ENCODE measurements at places on chromosomes 5 and 9.
A peak's percentile ranks its signal among the peaks of the same experiment; 100 is the strongest.

- no peak for DNase-seq
Measured at GRCh38 chr5:122965111-122965510, 71.4 kb downstream of the PPIC start.

GRCh38 chr9:77099388-77099787, 77.9 kb upstream of the VPS13A start:
- DNase-seq: no peak

DNA sequence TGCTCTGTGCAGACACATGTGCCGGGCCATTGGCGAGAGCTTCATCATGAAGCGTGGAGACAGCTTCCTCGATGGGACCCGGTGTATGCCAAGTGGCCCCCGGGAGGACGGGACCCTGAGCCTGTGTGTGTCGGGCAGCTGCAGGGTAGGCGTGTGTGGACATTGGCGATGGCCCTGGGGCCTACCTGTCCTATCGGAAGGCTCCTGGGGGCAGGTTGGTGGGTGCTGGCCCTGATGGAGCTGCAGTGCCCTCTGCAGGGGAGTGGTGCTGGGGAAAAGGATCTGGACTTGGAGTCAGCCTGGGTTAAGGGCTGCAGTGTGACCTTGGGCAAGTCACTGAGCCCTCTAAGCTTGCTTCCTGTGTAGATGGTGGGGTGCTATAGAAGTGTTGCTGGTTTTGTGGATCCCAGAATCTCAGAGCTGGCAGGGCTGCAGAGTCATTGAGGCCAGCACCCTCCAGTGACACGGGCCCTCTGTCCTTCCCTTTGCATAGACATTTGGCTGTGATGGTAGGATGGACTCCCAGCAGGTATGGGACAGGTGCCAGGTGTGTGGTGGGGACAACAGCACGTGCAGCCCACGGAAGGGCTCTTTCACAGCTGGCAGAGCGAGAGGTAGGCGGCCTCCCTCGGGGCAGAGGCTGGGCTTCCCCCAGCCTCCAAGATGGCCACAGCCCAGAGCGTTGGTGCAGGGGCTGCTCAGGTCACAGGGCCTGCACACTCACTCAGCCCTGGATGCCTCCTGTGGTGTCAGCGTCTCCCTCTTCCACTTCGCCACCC, 15.8 kb downstream of the ADAMTS13 start:
- DNase-seq: no peak

DNA sequence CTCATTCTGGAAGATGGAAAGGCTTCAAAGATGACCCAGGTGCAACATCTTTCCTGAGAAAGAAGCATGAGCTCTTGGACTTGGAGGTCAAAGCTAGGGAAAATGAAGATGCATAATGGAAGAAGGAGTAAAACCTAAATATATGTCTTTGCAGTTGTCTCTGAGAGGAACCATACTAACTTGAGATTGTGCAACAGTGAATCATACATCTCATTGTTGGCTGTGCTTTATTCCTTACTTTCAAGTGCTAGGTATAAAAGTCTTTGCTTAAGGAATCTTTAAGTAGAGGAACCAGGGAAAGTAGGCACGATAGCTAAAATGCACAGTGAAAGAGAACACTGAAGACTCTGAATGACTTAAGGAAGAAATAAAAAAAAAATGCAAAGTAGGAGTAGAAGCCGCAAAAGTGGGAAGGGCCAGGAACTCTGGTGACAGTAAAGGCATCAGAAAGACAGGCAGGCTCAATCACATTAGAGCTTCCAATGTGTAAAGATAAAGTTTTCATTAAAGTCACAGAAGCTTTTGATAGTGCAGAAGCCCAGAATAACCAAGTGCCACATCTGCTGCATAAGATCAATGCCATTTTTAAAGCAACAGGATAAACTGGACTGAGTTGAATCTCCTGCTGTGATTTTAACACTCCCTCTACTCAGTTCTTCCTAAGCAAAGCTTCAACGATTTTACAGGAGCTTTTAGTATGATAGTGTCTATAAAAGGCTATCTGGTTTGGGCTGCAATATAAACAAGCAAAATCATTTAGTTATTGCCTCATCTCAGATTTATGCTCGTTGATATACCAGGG, 432.3 kb upstream of the EDIL3 start:
- DNase-seq: no peak

GRCh38 chr5:57532513-57533497, 50.2 kb upstream of the ACTBL2 start:
- DNase-seq: no peak

DNA sequence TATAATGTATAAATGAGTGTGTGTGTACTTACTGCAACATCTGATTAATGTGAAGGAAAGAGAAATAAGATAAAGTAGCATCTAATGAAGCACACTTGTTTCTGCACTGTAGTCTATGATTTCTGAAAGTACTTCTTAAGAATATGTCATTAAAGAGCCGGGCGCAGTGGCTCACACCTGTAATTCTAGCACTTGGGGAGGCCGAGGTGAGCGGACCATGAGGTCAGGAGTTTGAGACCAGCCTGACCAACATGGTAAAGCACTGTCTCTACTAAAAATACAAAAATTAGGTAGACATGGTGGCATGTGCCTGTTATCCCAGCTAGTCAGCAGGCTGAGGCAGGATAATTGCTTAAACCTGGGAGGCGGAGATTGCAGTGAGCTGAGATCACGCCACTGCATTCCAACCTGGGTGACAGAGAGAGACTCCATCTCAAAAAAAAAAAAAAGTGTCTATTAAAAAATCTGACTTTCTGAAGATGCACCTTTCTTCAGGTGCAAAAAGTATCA, 556.9 kb downstream of the PTPRD start:
- no peak for DNase-seq

DNA sequence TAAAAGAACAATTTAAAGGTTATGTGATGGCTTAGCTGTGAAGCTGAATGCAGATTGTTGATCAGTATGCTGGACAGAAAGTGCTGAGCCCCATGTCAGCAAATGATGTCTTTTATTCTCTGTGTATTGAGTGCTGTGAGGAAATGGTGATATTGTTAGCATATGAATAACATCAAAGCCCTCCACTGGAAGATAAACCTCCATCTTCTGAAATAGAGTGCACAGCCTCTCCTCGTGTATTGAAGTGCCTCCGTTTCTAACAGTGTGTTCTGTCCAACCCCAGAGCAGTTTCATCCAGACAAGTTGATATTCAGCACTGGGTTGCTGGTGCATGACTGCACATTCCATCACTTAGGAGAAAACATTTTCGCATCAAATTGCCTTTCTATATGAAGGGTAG, 242.9 kb downstream of the CSNK1G3 start:
- no peak for DNase-seq

DNA sequence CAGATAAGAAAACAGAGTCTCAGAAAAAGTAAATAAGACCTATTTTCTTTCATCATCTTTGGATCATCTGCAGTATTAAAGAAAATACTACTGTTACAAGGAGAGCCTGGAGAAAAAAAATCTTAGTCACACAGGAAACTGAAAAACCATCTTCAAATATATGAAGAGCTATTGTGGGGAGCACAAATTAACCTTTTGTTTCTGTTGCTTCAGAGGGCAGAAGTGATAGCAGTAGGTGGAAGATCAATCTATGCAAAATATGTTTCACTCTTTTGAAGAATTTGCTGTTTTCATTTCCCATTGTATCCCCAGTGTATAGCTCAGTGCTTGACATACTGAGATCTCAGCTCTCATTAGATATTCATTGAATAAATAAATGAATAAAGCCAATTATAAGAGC, 13.1 kb upstream of the CEMIP2 start:
- DNase-seq: peak; percentile 49

- DNase-seq: no peak
Measured at GRCh38 chr5:153584126-153584959, 93.9 kb downstream of the GRIA1 start.

DNA sequence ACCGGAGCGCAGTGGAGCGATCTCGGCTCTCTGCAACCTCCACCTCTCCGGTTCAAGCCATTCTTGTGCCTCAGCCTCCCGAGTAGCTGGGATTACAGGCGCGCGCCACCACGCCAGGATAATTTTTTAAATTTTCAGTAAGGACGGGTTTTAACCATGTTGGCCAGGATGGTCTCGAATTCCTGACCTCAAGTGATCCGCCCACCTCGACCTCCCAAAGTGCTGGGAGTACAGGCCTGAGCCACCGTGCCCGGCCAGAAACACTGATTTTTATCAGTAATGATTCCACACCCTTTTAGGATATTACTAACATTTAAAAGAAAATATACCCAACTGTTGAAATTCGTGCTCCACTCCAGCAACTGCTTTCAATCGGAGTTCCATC, 464 bp upstream of the FAM151B start:
- DNase-seq: no peak

- no peak for DNase-seq
Measured at GRCh38 chr5:74516211-74516636, 124.3 kb downstream of the ENC1 start.

GRCh38 chr5:42875785-42876374, 64.2 kb upstream of the SELENOP start:
- DNase-seq: no peak

DNA sequence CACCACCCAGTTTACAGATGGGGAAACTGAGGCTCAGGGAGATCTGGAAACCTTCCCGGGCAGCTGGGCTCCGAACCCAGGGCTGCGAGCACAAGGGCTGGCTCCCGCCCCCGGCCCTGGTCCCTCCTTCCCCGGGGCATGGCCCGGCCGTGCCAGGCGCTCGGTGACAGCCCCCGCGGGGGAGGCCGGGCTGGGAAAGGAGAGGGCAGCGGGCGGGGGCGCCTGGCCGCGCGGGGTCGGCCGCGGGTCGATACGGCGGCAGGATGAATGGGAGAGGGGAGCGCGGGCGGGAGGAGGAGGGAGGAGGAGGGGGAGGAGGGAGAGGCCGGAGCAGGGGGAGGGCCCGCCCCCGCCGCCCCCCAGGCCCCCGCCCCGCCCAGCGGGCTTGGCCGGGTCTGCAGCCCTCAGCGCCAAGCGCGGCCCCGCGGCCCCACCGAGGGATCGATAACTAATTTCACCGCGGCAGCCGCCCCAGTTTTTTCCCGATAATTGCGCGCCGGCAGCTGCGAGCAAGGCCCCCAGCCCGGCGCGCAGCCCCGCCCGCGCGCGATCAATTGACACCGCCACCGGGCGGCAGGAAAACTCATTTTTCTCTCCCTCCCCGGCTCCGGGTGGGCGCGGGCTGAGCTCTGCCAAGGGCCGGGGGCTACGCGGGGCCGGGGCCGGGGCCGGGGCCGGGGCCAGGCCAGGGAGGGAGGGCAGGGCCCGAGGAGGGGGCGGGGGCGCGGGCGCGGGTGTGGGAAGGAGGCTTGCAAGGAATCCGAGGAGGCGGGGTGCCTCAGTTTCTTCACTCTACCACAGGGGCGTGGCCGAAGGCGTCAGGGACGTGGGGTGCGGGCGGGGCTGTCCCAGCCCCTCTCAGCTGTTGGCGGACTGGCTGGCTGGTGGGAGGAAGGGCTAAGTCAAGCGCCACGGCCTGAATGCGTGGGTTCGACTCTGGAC, 52.1 kb downstream of the C9orf50 start:
- no peak for DNase-seq

DNA sequence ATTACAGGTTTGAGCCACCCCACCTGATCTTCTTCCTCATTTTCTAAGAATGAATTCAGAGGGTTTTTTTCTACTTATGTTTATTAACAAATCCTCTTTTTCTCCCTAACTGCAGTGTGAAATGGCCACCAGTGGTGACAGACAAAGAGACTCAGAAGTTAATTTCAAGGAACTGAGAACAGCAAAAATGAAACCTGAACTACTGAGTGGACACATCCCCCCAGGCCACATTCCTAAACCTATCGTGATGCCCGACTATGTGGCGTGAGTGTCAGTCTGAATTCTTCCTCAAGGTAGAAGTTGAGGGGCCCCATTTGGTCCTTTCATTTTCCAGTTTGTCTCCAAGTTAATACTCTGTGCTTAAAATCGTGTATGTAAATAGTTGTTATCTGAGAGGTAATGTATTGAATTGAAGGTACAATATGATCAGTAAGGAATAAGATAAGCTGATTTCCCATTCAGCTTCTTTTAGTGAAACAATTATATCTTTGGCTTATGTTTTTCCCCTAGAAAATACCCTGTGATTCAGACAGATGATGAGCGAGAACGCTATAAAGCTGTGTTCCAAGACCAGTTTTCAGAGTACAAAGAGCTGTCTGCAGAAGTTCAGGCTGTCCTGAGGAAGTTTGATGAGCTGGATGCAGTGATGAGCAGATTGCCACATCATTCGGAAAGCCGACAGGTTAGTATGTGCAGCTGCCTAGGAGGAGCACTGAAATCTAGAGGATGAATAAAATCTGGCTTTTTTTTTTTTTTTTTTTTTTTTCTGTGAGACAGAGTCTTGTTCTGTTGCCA, 17.7 kb downstream of the MARVELD2 start:
- no peak for DNase-seq

- DNase-seq: no peak
Measured at GRCh38 chr9:38278457-38278856, 114.0 kb upstream of the ALDH1B1 start.

GRCh38 chr9:110997847-110998246, 40.4 kb downstream of the LPAR1 start:
- no peak for DNase-seq

DNA sequence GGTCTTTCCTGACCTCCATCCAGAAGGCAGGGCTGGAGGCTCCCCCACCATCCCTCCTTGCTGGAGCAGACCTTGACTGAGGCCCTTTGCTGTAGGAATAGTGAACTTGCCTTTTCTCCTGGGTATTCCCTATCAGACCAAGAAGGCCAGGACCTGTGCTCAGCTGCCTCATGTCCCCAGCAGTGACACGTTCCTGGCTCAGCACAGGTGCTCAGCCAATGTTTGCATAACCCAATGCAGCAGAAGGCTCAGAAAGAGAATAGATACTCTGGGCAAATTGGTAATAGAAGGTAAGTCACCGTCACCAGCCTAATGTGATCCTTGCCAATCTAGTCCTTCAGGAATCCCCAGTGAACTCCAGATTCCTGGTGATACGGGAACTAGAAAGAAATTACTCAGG, 96.4 kb downstream of the ACTL7B start:
- DNase-seq: no peak

DNA sequence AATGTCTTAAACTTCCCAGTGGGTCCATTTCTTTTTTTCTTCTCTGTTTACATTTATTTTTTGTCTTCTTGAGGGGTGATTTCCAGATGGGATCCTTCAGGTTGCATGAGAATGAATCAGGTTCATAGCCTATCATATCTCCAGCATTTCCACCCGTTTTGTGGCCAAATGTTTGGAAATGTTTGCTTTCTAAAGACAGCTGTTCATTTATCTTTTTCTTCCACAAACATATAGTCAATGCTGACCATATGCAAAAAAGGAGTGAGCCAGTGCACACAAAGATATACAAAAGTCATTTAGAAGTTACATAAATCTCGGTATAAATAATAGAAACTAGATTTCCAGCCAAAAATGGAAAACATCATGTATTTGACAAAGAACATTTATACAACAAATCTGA, 71.6 kb upstream of the STC2 start:
- DNase-seq: no peak

DNA sequence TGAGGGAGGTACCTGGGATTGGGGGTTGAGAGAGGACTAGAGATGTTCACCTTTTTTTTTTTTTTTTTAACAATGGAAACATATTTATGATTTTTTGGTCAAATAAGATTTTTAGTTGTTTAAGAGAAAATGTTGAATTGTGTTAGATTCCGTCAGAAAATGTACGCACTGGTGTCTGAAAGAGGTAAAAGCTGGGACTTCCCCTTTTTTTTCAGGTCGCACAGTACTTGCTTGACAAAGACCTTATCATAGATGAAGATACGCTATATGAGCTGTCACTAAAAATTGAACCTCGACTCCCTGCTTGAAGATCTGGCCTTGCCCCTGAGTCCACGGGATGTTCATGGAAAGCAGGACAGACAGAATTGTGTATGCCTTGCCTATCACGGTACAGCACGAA, 7.7 kb upstream of the CKMT2 start:
- no peak for DNase-seq
